ENCODE measurements at places on chromosomes 5 and 9.

GRCh38 chr9:72955126-72955455 lies 2.2 kb upstream of the ALDH1A1 start:
- no peak for DNase-seq

GRCh38 chr5:14204785-14205321 lies 61.7 kb downstream of the TRIO start:
- no peak for DNase-seq

- no peak for DNase-seq
These were observed 155.0 kb upstream of the CLINT1 start for GRCh38 chr5:158013939-158014338.

DNA sequence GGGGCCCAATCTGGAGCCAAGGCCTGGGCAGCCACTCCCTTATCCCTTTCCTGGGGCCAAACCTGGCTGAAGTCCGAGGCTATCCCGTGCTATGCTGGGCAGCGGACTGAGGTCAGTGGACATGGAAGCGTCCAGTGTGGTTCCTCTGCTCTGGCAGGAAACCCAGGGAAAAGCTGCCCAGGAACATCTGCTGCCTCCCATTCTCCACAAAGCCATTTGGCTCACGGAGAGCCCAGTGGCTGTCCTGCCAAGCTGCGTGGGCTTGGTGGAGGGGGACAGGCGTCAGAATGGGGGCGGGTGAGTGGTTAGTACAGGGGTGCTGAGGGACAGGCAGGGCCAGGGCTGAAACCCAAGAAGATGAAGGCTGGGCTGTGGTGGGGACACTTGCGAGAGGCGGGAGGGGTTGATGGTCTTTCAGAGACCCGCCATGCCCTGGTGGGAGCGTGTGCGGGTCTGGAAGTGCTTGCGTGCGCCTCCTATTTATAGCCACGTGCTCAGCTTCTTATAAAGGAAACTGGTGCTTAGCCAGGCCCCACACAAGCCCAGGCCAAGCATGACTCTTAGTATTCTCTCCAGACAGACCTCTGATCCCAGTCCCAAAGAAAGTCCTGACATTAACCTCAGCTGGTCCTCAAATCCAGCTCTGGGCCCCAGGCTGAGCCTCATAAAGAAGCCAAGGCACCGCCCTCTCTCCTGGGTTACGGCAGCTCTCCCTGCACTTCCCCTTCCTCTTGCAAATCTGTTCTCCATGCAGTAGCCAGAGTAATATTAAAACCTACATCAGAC lies 9.4 kb upstream of the SLC6A7 start:
- no peak for DNase-seq

DNA sequence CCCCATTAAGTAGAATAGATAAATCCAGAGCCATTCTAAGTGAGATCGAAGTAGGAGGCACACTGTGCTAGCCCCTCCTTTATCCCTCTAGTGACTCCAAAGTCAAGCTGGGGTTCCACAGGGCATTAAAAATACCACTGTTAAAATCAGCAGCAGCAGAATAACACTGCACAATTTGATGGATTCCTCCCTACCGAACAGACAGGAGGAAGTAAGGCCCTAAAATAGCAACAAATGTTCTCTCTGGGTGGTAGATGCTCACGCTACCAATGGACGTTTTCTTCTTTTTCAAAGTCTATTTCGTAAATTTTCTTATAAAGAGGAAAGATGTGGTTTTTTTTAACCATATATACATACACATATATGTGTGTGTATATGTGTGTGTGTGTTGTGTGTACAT lies 54.4 kb downstream of the FBXW11 start:
- no peak for DNase-seq

DNA sequence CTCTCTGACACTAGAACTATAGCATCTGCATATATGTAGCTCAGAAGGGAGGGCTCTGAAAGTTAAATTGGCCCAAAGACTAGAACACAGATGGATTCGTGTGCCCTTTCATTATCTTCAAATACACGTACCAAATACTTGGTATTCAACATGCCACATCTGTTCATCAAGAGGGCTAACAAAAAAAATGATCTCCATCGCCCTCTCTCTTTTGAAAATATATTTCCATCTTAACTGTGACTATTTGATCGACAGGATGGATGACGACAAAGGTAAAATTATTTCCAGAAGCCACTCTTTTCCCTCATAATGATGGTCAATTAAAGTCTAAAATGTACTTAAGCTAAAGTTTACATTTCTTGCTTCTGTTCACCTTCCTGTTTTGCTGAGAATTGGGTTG lies 77.0 kb downstream of the SEMA6A start:
- no peak for DNase-seq
